ENCODE measurements at places on chromosomes 2 and 18. TPM values are rescaled to one million over a fixed set of nuclear protein-coding genes. Genes with fewer than 3 reads are reported as not detected.
A peak's percentile ranks its signal among the peaks of the same experiment; 100 is the strongest.

ERMN gene
- not detected for total RNA-seq

LRRTM1 gene
- 0.32 TPM for total RNA-seq

ANKRD30BL gene
- total RNA-seq = not detected

GRB14 gene
- total RNA-seq = 2.2 TPM

GPAT2 gene
- total RNA-seq = 6.6 TPM

CDH20 gene
- total RNA-seq = 0.08 TPM

PSMA8 gene
- total RNA-seq = not detected

DNA sequence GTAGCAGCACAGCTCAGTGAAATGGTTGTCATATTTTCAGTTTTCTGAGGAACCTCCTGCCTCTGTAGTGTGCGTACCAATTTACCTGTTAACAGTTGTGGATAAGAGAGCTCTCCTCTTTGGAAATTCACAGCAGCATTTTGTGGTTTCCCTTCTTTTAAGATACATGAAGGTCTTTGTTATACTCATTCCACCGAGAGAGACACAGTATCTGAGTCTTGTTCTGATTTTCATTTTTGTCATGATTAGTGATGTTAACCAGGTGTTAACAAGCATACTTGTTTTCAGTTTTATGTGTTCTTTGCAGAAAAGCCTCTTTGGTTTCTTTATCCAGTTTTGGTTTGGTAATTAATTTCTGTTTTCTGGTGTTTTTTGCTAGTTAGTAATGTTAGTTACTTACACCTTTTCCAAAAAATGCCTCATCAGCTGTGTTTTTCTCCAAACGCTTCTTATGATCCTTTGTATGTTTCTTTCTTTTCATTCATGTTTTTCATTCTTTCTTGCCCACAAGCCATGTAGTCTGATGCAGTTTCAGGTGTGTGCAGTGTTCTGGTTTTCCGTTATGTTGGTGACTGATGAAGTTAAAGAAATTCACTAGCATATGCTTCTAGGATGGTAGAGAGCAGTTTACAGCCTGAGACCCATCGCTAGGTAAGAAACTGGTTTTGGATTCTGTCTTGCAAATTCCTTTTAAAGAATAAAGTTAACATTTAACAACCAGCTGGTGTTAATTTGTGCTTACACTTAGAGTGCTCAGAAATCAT, 30.1 kb downstream of the CCDC74A start:
- DNase-seq = no peak

GRCh38 chr2:237478979-237479378, 8.1 kb upstream of the MLPH start:
- DNase-seq = no peak

- DNase-seq = no peak
Measured at GRCh38 chr2:45283764-45284620, 274.7 kb upstream of the SIX2 start.

GRCh38 chr2:202378662-202379358, 2.7 kb downstream of the BMPR2 start:
- no peak for DNase-seq

- no peak for DNase-seq
Measured at GRCh38 chr2:143171817-143172216, 42.6 kb downstream of the ARHGAP15 start.

DNA sequence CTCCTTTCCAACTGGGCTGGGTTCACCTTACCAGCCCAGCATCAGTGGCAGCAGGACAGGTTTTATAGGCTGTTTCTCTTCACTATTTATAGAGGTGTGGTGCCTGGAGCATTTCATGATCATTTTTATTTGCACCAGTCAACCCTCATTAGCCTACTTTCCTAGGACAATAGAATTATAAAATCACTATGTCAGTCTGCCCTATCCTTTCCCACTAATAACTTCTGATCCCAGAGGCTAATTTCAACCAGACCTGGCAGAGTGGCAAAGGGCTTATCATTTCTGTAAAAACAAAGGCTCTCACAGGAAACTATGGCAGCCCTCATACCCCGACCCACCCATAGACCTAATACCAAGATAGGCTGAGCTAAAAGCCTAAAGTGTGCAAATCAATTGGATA, 243.5 kb upstream of the TMEFF2 start:
- DNase-seq = no peak

DNA sequence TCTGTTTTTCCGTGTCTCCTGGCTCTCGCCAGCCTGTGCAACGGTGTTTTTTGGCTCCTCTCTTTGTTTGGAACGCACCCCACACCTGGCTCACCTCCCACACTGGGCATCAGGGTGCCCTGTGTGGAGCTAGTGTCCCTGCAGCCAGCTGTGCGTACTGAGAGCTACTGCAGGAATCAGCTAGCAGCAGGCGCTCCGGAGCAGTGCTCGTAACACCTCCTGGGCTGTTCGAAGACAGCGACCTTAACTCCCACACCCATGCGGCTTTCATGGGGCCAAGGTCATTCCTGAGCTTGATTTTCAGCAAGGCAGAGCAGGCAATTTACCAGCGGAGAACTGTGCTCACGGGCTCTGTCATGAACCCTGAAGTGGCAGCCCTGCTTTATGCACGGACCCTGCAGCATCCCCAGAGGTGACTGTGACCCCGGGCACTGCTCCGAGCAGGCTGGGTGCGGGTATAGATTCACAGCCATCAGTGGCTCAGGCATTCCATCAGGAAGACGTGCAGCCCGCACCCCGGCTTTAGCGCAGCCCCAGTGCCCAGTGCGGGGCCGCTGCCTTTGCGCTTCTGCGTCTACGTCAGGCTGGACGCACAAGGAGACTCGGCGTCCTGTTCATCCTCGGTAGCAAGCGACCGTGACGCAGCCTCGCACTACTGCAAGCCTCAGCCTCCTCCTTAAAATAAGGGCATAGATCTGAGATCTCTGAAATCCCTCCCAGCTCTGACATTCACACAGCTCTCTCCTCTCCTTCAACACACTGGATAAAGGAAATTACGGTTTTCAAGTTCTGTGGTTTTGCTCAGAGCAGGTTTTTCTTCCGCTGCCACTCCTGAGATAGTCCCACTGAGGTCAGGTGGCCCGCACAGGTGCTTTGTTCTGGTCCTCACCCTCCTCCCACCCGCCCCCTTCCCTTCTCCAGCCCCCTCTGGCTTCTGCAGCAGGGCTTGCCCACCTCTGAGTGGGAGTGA, 58.2 kb downstream of the ADI1 start:
- DNase-seq = peak; percentile 76

GRCh38 chr18:49725809-49726674, 87.3 kb downstream of the ACAA2 start:
- DNase-seq = no peak

DNA sequence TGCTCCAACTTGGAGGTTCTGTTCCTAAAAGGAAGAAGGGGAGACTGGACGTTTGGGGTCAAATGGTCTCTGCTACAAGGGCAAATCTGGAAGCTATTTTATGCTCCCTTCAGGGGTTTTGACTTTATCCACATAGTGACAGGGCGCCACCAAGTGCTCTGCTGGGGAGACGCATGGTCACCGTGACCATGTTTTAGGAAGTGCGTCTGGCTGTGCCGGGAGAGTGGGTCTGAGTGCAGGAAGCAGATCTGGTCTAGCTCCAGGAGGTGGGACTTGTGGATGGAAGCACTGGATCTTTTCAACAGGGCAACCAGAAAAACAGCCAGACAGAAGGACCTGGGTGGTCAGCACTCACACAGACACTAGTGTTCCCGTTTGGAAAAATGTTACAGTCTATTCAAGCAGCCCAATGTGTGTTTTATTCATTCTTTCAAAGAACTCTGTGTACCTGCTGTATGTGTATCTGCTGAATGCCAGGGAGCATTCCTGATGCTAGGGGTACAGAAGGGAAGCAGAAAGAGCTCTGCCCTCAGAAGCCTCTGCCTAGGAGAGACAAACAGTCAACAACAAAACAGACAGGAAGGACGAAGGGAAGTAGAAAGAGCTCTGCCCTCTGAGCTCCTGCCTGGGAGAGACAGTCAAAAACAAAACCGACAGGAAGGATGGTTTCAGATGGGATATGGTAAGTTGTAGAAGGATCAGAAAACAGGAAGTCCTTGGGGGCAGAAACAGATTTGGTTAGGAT, 14.3 kb downstream of the IMPA2 start:
- peak; percentile 90 for DNase-seq

DNA sequence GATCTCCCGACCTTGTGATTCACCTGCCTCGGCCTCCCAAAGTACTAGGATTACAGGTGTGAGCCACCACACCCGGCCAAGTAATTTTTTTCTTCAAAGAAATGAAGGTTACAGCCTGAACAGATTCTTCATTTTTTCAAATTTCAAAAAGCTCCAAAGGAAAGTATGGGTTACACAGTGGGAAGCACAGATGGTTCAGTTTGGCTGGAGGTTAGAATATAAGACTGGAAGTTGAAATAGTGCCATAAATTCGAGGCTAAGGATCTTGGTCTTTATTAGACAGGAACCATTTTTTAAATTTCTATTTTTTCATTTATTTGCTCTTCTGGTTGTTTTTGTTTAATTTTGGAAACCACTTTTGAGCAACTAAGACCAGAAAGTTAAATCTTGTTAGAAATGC, 120.0 kb downstream of the STK39 start:
- DNase-seq = no peak

DNA sequence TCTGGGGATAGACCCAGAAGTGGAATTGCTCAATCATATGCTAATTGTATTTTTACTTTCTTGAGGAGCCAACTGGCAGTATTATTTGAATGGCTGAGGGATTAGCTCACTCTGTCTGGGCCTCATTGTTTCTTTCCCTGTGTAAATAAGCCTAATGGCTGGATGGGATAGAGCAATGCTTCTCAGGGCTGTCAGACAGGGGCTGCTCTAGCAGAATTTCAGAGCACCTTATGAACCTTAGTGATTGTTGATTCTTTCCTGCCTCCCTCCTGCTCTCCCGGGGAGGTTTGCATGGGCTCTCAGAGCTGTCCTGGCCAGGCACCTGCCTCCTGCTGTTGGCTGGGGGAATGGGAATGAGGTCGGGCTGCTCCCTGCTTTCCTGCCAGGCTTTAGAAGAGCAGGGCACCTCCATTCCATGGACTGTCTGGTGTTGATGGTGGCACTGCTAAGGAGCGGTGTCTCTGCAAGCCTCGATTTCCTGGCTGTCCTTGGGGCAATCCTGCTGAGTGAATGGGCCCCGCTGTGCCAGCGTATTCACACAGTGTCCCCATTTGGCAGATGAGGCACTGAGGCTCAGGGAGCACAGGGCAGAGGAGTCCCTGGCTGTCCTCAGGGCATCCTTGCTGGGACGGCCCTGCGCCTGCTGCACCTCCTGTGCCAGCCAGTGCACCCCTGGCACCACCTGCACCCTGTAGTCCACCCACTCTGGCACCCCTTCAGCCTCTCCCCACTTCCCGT, 468.2 kb upstream of the HS6ST1 start:
- DNase-seq = peak; percentile 63

DNA sequence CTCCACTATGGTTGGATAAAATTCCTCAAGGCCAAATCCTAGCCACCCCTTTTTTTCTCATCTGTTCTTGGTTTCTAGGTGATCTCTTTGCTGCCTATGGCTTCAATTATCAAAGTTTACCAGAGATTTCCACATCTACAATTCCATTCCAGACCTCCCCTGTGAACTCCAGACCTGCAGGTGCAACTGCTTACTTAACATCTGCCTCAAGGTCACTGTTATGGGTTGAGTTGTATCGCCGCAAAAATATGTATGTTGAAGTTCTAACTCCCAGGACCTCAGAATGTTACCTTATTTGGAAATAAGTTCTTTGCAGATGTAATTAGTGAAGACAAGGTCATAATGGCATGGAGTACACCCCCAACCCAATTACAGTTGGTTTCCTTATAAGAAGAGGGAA, 60.4 kb upstream of the SOS1 start:
- no peak for DNase-seq

DNA sequence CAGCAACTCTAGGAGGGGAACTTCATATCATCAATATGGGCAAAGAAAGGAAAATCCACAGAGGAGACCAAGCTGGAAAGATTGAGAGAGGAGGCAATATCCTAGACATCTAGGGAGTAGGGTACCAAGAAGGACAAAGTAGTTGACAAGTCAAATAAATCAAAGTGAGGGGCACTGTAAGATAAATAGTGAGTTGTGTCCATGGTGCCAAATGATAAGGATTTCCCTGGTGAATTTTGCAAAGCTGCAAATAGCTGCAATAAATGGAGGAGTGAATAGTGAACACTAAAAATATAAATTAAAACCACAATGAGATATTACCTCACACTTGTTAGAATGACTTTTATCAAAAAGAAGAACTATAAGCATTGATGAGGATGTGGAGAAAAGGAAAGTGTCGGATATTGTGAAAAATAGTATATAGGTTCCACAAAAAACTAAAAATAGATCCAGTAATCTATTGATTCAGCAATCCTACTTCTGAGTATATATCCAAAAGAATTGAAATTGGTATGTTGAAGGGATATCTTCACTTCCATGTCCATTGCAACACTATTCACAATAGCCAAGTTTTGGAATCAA, 258.2 kb upstream of the FN1 start:
- DNase-seq = no peak

DNA sequence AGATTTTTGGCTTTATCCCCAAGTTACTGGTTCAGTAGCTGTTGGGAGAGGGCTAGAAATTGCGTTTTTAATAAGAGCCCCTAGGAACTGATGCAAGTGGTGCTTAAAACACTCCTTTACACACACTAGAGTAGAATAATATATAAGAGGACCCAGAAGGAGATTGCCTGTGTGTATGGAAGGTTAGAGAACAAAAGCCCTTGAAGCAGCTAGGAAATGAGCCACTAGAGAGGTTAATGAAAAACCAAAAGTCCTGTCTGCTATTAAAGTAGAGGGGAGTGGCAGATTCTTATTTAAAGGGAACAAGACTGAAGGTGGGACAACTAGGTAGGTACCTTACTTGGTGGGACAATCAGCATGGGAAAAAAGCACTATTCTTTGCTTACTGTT, 14.4 kb upstream of the SLC39A10 start:
- no peak for DNase-seq

GRCh38 chr2:203692031-203692710, 14.3 kb upstream of the CD28 start:
- DNase-seq = no peak

GRCh38 chr2:185291035-185291647, 447.5 kb upstream of the FSIP2 start:
- no peak for DNase-seq

- DNase-seq = no peak
Measured at GRCh38 chr2:210860276-210860675, 303.9 kb downstream of the CPS1 start.

DNA sequence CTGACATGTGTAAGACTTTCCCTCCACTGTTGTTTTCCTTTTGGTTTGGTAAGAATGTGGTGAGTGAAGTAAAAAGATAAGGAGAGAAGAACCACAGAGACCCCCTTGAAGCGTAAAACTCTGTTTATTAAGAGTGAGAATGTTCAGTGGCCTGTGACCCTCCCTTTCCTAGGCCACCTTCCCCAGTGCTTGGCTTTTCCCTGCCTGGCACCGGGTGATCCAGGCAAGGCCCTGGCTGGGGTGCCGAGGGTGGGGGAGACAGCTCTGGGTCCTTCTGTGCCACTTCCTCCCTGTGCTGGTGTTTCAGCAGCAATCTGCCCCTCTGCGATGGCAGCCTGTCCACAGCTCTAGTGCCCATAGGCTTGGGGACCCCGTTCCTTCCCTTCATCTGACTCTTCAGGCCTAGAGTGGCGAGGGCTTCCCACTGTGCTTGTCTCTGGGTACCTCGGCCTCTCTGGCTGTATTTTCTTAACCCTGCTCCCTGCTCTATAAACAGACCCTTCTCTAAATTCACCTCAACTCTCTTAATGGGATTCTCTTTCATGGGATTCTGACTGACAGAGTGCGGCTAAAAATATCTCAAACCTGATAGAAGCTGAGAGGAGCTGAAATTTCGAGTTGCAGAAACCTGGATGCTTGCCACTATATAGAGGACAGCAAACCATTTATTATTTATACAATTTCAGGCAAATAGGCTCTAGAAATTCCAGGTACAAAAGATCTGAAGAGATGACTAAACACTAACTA, 461.0 kb downstream of the DLGAP1 start:
- DNase-seq = no peak
